RPMI8226 (cell line): ENCODE measurements at places on chromosomes 5 and 9.

DNA sequence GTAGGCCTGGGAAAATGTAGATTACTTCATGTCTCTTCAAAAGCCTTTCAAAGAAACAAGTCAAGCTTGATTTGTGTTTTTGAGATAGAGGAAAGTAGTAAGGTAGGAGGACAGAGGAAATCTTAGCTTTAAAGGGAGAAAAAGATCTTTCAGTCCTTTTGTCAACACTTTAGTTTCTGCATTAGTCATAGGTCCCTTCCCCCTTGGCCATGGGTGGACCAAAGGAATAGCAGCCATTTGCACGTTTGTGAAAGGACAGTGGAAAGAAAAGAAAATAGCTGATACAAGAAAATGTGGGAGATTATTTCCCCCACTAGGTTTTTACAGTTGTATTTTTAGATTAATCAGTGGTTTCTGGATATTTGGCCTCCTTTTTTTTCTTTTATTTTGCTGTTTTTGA lies 121.9 kb upstream of the GRHPR start:
- DNase-seq = peak; percentile 55

DNA sequence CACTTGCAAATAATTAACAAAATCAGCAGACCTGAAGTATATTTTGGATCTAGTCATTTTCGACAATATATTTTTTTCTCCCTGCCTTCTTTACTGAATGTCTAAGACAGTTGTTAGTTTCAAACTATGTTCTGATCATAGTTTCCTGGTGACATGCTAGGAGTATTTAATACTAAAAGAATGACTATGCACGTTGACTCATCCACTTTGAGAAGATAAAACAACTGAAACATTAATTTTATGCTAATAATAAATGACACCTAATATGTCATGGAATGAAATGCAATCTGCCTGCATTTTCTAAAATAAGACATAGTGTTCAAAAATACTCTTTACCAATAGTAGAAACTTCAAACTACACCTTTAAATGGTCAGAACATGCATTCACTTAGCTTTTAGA lies 2123.7 kb upstream of the C9orf72 start:
- no peak for DNase-seq

DNA sequence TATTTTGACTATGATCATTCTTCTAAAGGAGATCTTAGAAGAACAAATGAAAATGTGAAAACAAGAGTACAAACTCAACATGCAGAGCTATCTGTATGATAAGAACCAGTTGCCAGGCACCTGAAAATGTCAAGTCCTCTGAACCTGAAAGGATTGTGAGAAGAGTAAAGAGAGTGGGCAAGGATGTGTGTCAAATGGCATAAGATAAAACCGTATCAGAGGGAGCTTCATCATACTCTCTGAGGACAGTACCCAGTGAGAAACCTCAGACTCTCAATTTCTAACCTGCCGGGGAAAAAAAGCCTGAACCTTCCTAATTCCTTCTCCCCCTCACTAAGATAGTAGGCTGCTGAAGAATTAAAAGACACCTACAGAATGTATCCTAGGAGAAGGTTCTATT lies 6.8 kb downstream of the ETF1 start:
- no peak for DNase-seq

DNA sequence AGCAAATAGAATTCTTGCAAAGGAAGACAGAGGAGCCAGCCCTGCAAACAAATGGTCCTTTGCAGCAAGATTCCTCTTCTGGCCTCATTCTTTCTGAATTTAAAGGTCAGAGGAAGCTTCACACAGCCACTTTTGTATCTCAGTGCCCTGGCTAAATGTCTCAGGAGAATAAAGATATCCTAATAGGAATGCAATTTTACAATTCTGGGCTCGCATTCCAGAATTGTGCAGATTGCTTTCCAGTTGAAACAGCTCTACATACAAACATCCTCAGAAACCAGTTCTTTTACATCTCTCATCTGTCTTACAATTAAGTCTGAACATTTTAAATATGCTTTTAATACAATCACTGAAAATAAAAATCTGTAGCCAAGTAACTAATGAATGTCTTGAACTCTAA lies 14.6 kb upstream of the ACOT12 start:
- DNase-seq = no peak

DNA sequence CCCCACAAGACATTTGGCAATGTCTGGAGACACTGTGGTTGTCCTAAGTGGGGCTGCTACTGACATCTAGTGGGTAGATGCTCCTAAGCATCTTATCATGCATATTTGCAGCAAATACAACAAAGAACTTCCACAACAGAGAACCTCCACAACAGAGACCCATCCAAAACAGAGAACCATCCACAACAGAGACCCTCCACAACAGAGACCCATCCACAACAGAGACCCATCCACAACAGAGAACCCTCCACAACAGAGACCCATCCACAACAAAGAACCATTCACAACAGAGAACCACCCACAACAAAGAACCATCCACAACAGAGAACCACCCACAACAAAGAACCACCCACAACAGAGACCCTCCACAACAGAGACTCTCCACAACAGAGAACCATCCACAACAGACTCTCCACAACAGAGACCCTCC lies 32.8 kb downstream of the ARPC5L start:
- peak; percentile 63 for DNase-seq
